ENCODE measurements at places on chromosomes 4 and X.

- no peak for DNase-seq
These were observed 261.7 kb downstream of the ANKRD50 start for GRCh38 chr4:124450851-124451250.

- no peak for DNase-seq
These were observed 4.4 kb downstream of the ADRA2C start for GRCh38 chr4:3770323-3771163.

DNA sequence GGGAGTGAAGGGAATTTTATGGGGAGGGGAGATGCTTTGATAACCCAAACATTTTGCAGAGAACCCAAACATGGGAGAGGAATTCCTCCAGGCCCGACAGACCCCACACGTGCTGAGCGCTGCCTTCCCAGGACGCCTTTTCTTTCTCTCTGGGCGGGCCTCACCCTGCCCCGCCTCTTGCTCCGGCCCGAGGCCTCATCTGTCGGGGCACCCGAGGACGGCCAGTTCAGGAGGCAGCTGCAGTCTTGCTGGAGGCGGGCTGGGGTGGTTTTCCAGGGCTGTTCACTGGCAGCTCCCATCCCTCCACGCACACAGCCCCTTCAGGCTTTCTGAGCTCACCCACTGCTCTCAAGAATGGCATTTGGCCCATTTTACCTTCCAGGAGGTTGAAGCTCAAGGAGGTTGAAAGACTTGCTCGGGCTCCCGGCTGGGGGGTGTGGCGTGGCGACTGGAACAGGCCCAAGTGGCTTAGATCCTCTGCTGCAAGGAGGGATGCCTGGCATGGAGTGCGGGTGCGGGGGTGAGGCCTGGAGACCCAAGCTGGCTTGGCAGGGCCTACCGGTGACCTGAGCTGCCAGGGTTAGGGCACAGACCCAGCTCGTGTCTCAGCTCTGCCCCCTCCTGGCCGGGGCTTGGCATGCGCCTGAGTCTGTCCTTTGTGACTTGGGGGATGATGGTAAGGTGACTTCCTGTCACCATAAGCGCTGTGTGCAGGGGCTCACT, 99.2 kb downstream of the PSAPL1 start:
- no peak for DNase-seq

GRCh38 chrX:154592505-154592904, 7.6 kb downstream of the CTAG1A start:
- DNase-seq, result no peak

DNA sequence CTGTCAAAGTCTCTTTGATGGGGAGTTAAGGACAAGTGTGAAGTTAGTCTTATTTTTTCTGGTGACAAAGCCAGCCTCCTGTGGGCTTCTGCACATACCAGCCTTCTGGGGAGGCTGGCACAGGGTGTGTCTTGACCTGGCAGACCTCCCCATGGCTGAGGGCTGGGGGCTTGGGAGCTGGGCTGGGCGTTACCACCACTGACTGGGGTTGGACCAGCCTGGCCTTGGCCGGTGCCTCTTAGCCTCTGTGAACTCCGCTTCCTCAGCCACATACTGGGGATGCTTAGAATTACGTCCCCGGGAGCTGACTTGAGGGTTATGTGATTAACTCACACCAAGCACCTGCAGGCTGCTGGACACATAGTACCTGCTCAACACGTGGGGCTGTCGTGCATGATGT, 14.0 kb downstream of the SH3TC1 start:
- no peak for DNase-seq

GRCh38 chr4:75555294-75556164, at the start of gene ODAPH:
ODAPH (plus strand) TSS chr4:75556066; CDS start chr4:75556083, 17 bp downstream.
- no peak for DNase-seq

- no peak for DNase-seq
These were observed 112.0 kb downstream of the VEGFC start for GRCh38 chr4:176680668-176681180.

DNA sequence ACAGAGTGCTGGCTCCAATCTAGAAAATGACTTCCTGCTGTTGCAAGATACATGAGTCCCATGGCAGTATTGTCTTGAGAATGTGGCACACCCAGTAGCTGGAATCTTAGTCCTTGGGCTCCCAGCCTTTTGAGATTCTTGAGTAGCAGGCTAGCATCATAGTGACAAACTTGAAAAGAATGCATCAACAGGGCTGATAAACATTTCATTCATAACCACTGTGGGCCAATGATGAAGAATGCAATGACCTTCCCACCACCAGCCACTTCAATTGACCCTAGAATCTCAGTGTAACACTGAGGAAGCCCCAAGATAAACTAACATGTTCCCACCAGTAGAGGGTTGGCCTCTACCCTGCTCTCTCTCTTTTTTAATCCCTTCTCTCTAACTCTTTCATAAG, 329.3 kb downstream of the GBA3 start:
- no peak for DNase-seq

DNA sequence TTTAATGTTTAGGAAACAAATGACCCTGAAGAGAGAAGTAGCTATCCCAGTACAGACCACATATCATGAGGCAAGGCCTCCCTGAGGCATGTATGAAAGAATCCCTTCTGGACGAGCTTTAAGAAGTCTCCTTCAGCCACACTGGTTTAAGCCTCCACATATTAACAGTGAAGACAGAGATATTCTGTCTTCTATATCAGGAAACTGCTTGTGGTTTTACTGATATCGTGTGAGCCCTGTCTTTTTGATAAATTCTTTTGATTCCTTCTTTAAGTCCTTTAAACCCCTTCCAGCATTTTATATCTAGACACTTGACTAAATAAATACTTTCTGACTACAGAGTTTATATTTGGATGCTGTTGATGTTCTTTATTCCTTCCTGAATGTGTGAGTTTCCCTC, 45.9 kb upstream of the GPC4 start:
- DNase-seq, result no peak

DNA sequence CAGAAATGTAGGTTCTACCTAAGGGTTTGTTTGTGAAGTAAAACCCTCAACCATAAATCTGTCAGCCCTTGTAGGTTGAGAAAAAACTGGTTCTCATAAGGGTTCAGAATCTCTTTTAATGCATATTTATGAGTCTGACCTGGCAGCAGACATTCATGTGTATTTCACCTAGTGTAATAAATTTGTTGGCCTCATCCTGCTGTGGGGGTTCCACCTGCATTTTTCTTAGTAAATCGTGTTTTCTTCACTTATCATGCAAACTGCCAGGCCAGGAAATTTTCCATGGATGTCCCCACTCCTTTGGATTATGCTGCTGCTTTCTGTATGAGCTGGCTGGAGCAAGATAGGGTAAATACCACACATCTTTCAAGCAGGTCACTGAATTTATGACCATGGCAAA, 42.4 kb downstream of the KLHL13 start:
- no peak for DNase-seq

- no peak for DNase-seq
These were observed 8.3 kb downstream of the RPS4X start for GRCh38 chrX:72268597-72269365.

GRCh38 chr4:141814499-141814898, 178.1 kb downstream of the IL15 start:
- no peak for DNase-seq

DNA sequence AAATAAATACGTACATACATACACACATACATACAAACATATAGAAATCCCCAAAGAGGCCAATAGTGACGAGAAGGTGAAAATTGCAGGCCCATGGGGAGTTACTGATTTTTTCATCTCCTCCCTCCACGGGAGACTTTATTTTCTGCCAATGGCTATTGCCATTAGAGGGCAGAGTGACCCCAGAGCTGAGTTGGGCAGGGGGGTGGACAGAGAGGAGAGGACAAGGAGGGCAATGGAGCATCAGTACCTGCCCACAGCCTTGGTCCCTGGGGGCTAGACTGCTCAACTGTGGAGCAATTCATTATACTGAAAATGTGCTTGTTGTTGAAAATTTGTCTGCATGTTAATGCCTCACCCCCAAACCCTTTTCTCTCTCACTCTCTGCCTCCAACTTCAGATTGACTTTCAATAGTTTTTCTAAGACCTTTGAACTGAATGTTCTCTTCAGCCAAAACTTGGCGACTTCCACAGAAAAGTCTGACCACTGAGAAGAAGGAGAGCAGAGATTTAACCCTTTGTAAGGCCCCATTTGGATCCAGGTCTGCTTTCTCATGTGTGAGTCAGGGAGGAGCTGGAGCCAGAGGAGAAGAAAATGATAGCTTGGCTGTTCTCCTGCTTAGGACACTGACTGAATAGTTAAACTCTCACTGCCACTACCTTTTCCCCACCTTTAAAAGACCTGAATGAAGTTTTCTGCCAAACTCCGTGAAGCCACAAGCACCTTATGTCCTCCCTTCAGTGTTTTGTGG, 180.7 kb downstream of the AR start:
- DNase-seq, result no peak

- no peak for DNase-seq
These were observed 204.8 kb upstream of the RPS6KA3 start for GRCh38 chrX:20471483-20471882.

GRCh38 chrX:77742788-77743476, 43.1 kb downstream of the ATRX start:
- no peak for DNase-seq

DNA sequence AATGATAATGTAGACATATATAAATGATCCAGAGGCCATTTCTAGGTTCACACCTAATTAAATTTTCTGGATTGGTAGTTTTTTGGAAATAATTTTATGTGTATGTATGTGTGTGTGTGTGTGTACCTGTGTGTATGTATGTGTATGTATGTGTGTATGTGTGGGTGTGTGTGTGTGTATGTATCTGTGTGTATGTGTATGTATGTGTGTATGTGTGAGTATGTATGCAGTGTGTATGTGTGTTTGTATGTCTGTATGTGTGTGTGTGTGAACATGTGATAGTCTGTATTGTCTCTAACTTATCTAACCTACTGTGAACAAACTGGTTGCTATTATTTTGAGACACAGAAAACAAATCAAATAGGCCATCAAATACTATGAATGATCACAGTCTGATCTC, 152.6 kb downstream of the COL25A1 start:
- DNase-seq, result no peak

DNA sequence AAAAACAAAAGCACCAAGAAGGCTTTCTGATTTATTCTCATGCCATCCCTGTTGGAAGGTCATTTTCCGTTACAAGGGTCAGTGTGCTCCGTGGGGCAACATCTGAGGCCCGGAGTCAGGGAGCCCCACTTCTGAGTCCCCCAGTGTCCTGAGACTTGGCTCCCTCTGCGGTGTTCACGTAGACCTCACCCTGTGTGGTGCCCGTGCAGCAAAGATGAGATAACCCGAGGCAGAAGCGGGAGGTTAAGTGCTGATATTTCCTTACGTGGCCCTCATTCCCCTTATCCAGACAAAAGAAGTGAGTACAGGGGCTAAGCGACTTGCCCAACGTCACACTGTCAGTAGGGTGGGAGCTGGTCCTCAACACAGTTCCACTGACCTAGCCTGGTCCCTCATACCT, 3.5 kb downstream of the JAKMIP1 start:
- no peak for DNase-seq

DNA sequence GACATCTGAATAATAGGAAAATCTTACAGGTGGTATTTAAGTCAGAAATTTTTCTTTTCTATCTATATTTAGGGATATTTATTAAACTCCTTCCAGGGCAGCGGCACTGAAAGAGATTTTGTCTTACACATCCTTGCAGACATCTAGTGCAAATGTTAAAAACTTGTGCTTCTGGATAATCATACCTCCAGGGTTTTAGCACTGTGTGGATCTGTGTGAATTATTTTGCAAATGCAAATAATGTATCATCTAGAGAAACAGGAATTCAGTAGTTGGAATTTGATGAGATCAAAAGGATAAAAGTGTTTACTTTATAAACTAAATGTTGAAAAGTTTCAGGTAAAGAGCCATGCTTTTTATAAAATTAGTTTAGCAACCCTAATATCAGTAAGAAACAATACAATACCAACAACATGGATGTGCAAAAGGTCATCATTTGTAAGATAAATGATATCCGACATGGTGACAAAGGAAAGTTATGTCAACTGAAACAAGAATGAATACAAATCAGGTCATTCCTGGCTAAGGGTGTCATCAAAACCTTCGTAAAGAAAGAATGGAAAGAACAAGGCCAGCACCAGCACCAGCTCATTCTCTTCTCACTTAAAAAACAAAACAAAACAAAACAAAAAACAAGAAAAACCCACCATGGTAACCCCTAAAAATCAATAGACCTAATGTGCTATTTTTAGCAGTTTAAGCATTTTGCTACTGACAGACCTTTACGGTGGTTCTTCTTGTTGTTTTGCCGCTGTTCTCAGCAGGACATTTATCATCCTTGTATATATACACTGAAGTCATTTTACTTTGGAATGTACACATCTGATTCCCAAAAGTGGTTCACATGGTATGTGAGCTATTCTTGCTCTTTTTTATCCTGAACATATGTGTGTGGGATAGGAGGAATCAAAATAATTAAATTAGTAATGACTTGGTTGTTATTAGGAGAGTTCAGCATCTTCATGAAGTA, 219.7 kb upstream of the NDST3 start:
- no peak for DNase-seq

- no peak for DNase-seq
These were observed 337.0 kb upstream of the DDX53 start for GRCh38 chrX:22662776-22663175.

GRCh38 chr4:160184884-160185283, 1082.0 kb downstream of the RAPGEF2 start:
- no peak for DNase-seq

DNA sequence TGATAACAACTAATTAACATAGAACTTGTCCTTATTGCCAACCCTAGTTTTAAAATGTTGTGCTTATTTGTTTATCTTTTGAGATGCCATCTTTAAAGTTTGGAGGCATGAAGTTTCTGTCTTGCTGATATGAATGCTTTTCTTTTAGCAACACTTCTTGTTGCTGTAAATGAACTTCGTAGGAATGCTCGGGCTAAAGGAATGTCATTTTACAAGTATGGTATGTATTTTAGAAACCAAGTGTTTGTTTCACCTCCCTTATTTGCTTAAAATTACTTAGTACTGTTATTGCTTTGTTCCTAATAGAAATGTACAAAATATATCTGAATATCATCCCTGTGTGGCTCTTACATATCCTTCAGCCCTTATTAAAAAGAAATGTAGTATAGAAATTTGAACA, 76.1 kb downstream of the SLC30A9 start:
- no peak for DNase-seq

- no peak for DNase-seq
These were observed 43.4 kb upstream of the CLNK start for GRCh38 chr4:10728016-10728415.

- peak; percentile 9 for DNase-seq
These were observed 704.9 kb upstream of the PABPC4L start for GRCh38 chr4:134906404-134907023.

DNA sequence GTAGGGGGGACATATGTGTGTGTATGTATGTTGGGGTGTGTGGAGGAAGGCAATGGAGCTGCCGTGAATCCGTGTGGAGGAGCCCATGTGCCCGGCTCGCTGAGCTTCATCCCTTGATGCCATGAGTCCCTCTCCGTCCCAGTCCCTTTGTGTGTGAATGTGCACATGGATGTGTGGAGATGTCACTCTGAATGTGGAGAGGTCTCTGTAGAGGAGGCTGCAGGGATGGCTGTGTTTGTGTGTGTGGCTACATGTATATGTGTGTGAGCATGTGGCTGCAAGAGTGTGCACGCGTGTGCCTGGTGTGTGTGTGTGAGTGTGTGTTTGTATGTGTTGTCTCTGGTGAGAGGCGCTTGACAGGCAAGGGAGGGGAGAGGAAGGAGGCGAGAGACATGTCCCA, 1.3 kb downstream of the DLG3 start:
- DNase-seq, result no peak

All from right renal cortex interstitium (tissue), 3 donors.